ENCODE measurements at places on chromosomes 6 and 20.

DNA sequence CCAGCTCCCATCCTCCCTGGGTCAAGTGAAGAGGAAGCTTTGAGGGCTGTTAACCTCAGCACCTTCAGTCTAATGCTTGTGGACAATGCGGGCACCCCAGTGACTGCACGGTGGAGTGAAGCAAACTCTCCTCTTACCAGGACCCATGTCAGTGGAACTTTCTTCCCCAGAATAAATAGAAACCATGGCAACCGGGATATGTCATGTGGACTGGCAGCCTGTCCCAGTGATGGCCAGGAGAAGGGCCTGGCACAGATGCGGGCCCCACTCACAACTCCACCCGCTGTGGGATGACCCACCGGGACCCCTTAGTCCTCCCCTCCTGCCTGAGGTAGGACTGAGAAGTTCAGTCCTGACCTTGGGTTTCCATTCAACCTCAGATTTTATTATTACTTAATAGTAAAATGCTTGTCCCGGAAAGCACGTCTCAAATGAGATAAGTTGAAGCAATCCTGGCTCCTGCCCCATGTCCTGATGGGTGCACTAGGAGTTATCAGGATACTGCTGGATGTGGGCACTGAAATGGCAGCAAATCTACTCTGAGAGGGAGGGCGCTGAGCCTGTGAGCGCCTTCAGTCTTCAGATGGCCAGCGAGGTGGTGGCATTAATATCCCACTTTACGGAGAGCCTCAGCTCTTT, 23.5 kb downstream of the TOX2 start:
- DNase-seq, result no peak

DNA sequence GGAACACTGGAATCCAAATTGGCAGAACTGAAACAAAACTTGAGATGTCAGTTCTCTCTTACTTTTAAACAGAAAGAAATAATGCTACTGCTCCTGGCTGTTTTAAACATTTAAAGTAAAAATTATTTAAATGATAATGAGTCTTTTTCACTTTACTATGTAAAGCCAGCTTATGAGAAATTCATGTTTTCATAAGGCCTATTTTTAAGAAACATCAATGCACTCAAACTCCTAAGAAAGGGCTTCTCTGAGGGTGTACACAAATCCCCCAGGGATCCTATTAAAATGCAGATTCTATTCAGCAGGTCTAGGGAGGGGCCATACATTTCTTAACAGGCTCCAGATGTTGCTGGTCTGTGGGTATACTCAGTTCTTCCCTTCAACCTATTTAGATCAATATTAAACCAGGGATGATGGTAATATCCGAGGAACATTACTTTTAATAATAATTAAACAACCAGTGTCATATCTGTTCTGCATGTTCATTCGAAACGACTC, 2.3 kb downstream of the FERMT1 start:
- DNase-seq, result no peak

GRCh38 chr6:150739711-150740349, 125.7 kb upstream of the MTHFD1L start:
- DNase-seq, result no peak

GRCh38 chr20:24328901-24329300, 140.5 kb upstream of the SYNDIG1 start:
- DNase-seq, result no peak

GRCh38 chr6:43506667-43507471, 3.3 kb downstream of the LRRC73 start:
- peak; percentile 64 for DNase-seq

GRCh38 chr6:158053377-158054313, 72.0 kb downstream of the SYNJ2 start:
- no peak for DNase-seq

- DNase-seq, result no peak
Measured at GRCh38 chr6:158439255-158439654, 120.6 kb upstream of the TMEM181 start.

DNA sequence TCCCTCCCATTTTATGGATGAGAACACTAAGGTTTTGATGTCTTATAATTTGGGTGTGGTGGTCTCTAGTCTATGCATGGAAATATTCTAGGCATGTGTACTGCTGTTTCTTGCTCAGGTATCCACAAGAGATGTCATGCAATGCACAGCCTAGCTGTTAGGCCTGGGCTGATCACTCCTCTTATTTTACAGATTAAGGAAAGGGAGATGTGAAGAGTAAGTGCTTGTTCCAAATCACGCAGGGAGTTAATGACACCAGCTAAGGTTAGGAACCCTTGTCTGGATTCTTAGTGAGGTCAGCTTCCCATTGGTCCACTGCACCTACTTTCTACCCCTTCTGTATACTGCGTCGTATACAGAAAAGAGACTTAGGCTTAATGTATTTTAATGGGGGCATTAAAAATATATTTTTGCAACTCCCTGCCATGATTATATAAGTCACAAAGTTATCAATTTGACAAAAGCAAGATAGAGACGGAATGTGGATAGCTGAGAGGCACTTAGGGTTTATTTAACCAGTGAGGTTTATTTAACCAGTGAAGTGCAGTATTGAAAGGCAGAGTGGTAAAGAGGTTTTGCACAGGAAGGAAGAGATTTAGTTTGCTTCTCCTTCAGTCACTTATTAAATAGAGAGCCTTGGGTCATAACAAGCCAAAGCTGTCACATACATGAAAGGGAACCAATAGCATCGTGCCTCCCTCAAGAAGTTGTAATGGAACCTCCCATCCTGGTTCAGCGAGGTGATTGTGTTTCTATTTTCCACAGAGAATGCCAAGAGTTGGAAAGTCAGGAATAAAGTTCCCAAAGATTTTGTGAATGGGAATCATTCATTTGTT, 95.0 kb upstream of the FAM184A start:
- DNase-seq, result no peak

GRCh38 chr6:38142178-38142902, 322.8 kb downstream of the ZFAND3 start:
- DNase-seq, result no peak

GRCh38 chr6:125717120-125717731, 32.2 kb upstream of the HEY2 start:
- DNase-seq, result no peak

DNA sequence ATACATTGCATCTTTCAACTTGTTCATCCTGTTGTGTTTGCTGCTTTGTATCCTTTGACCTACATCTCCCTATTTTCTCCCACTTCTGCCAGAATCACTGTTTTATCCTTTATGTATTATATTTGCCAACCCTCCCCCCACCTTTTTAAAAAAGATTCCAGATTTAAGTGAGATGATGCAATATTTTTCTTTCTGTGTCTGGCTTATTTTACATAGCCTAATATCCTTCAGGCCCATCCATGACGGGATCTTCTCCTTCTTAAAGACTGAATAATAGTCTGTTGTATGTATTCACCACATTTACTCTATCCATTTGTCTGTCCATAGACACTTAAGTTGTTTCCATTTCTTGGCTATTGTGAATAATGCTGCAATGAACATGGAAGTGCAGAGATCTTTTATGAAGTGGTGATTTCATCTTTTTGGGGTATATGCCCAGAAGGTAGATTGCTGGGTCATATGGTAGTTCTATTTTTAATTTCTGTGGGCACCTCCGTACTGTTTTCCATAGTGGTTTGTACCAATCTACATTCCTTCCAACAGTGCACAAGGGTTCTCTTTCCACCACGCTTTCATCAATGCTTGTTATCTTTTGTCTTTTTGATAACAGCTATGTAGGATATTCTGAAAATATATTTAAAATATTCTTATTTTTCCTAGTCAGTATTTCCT, 181.0 kb downstream of the CDKAL1 start:
- DNase-seq, result no peak

- DNase-seq, result no peak
Measured at GRCh38 chr6:122494665-122495272, 23.2 kb upstream of the SERINC1 start.

DNA sequence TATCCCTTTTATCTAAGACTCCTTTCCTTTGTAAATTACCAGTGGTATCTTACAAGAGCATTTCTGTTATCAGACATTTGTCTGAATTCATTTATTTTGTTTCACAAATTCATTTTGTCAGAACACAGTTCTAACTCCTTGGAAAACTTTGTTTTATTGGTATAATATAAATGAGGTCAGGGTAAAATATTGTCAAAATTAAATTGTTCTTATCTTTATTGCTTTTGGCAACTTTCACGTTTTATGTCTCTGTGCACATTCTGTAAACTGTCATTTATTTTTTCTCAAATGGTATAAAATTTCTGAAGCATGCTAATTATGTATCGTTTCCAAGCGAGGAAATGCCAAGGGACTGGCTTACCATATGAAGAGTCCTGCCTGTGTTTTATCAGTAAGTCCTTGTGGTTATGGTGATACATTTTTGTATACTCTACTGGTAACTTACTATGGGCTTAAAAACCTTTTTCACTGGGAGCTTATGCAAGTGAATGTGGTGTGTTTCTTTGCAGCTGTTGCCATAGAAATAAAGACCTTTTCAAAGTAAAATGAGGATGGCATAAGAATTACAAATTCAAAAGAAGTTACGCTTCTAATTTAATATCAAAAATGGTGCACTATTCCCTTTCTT, 214.2 kb downstream of the COL19A1 start:
- no peak for DNase-seq

DNA sequence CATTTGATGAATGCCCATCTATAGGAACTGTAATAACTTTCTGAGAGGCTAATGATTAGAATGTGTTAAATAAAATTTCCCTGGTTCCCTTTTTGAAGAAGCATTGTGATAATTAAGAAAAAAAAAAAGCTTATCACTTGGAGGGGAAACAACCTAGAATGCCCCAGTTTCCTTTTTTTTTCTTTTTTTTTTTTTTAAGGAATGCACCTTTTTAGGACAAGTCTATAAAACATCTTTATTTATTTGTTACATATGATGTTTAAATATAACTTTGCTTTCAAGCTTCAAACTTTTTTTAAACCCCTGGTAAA, 7.3 kb upstream of the MRPS10 start:
- no peak for DNase-seq

DNA sequence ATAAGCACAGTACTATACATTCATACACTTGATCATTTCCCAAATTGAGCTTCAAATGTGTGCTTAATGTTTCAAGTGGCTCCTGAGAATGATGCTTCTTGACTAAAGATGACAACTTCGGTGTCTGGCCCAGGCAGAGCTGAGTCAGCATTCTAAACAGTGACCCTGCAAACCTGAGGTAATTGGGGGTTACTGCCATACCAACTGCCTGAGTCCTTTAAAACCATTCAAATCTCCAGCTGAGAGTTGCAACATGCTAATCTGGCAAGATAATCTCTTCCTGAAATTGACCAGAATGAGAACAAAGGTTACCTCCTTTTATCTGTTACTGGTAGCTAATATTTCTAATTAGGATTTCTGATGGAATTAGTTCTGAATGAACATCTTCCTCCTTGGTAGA, 8.2 kb downstream of the BACH2 start:
- no peak for DNase-seq

GRCh38 chr20:42204109-42204660, 586.0 kb upstream of the CHD6 start:
- no peak for DNase-seq

GRCh38 chr6:46331461-46331860, 159.8 kb downstream of the RCAN2 start:
- no peak for DNase-seq

DNA sequence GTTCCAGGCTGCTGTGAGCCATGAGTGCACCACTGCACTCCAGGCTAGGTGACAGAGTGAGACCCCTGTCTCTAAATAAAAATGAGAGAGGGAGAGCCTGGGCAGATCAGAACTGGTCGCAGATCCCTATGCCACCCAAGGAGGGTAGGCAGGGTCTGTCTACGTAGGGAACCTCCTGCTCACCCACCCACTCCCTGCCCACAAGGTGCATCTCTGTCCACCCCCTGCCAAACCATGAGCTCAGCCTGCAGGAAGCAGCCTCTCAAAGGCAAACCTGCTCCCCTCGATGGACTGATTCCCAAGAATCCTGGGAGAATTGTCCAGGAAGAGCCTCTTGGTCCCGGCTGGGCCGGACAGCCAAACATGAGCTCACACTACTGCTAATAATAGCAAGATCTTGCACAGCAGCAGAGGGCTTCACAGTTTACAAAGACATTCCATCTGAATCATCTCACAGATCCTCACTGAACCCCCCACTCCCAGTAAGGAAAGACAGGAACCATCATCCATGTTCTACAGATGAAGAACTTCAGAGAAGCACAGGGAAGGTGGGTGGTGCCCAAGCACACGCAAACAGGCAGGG, 27.8 kb upstream of the TLDC2 start:
- DNase-seq, result no peak

DNA sequence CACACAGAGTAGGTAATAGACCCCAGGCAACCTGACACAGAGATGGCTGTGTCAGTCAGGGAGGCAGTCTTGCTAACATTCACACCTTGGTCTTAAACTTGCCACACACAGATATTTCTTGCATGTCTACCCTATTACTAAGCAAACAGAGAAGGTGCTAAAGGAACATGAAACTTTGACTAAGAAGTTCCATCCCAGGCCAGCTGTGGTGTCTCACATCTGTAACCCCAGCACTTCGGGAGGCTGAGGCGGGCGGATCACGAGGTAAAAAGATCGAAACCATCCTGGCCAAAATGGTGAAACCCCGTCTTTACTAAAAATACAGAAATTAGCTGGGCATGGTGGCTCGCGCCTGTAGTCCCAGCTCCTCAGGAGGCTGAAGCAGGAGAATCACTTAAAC, 222.4 kb upstream of the JARID2 start:
- no peak for DNase-seq

DNA sequence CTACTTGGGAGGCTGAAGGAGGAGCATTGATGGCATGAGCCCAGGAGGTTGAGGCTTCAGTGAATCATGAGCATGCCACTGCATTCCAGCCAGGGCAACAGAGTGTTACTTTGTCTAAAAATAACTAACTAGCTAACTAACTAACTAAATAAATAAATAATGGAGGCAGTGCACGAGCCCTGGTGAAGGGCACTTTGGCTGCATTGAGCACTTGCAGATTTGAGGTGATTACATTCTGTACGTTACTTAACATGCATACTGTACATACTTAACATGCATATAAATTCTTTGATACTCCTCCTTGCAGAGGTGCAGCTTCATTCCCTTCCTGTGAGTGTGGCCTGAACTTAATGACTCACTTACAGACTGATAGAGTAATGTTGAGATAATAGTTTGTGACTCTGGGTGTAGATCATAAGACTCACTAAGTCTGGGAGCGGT, 10.7 kb downstream of the HLA-A start:
- no peak for DNase-seq

DNA sequence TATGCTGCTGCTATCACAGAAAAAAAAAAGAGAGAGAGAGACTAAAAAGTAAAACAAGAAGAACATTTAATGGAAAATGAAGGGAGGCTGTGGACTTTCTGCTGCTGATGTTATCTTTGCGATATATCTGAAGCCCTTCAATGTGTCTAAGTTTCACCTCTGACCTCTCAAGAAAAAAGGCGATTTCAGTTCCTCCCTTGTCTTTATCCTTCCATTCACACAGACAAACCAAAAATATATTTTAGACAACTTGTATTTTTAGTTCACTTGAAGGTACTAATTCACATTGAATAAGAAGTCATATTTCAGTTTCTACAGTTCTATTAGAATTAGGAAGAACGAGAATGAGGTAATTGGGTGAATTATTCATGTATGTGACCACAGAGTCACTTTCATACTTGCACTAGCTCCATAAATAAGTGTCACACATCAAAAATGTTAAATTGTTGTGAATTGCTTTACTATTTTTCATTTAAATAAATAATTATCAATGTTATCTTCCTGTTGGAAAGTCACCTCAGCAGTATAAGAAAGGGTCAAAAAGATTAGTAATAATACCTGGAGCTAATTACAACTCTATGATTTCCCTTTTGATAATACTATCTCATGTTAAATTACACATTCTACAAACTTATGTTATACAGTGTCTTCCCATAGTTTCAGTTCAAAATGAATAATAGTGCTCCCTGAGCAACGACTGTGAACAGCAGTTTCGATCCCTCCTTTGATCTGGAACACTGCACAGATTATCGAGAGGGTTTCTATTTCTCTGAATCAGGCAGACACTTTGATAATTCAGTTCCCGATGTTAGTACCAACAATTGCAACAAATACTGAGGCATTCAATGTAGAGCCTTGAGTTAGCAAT, 85.2 kb upstream of the PLCB4 start:
- no peak for DNase-seq
